ENCODE measurements at places on chromosomes 6 and 20. TPM values are rescaled to one million over a fixed set of nuclear protein-coding genes. Genes with fewer than 3 reads are reported as not detected.
A peak's percentile ranks its signal among the peaks of the same experiment; 100 is the strongest.

Gene C20orf96
- 8.1 TPM for total RNA-seq

Gene IMPG1
- not detected for total RNA-seq

DNA sequence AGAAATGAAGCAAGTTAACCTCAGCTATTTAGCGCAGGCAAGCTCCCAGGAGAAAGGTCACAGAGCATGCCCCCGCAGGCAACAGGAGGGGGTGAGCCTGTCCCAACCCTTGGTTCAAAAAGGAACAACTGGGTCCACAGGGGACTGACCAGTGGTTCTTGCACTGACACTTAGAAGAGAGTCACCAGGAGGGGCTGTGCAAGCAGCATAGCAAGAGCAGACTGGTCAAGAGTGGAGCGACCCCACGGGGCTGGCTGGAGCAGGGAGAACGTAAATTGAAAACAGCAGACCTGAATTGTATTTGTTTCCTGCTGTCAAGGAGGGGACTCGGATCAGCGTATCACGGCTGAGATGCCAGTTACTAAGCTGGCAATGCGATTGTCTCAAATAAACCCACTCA, 32.8 kb downstream of the GABRR1 start:
- H3K27ac ChIP-seq = no peak overlapping the region
- peaks cover 7% of the 10 kb centered on the region for H3K27me3 ChIP-seq
- H3K4me1 ChIP-seq = no peaks in the 10 kb centered on the region
- H3K4me3 ChIP-seq = no peak overlapping the region
- DNase-seq = no peak

DNA sequence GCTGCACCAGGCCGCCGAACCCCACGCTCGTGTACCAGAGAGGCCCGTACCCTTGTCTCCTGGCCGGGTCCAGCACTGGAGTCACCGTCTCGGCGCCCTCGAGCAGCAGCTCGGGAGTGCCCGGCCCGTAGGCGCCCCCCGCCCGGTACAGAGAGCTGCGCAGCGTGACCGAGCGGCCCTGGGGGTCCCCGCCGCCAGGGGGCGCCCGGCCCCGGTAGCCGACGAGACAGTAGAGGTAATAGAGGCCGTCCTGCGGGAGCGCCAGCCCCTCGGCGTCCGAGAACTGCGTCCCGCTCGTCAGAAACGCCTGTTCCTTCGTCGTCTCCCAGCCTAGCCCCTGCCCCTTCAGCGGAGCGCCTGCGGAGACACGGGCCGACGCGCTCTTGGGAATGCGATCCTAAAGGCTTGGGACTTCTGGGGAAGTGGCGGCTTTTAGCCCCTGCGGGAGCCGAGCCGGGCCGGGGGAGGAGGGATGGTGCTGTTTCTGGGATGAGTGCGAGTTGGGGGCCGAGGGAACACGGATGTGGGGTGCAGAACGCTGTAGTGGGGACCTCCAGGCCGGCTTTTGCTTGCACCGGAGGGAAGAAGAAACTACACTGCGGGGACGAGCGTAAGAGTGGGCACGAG, 1.3 kb downstream of the LTB start:
- H3K4me3 ChIP-seq = peak overlapping the region; percentile 97
- peak overlapping the region; percentile 97 for H3K27ac ChIP-seq
- DNase-seq = peak; percentile 94
- H3K4me1 ChIP-seq = peaks cover 56% of the 10 kb centered on the region

- peak overlapping the region; percentile 83 for H3K27ac ChIP-seq
- DNase-seq = peak; percentile 87
- H3K4me3 ChIP-seq = peak overlapping the region; percentile 95
- H3K36me3 ChIP-seq = peaks cover 22% of the 10 kb centered on the region
These were observed 671 bp downstream of the E2F1 start for GRCh38 chr20:33685328-33686099.

Data from activated CD4-positive, alpha-beta T cell treated with anti-CD3 and anti-CD28 coated beads for 36 hours (primary cell).